NCI-H1048 (cell line): ENCODE measurements at places on chromosomes 2 and 18.

DNA sequence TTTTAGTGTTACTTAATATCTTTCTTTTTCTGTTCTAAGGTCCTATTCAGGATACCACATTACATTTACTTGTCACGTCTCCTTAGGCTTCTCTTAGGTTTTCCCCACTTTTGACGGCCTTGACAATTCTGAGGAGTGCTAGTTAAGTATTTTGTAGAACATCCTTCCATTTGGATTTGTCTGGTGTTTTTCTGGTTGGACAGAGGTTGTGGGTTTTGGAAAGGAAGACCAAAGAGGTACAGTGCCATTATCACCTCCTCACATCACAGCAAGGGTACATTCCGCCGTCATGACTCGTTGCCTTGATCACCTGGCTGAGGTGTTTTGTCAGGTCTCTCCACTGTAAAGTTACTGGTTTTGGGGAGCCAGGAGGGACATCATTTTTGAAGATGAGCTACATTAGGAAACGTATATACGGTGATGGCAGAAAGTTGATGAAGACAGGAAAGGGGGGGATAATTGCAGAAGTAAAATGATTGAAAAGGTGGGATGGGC, 88.4 kb upstream of the TMEM247 start:
- no peak for DNase-seq

GRCh38 chr2:33314541-33314940, 161.9 kb upstream of the RASGRP3 start:
- DNase-seq, result no peak

DNA sequence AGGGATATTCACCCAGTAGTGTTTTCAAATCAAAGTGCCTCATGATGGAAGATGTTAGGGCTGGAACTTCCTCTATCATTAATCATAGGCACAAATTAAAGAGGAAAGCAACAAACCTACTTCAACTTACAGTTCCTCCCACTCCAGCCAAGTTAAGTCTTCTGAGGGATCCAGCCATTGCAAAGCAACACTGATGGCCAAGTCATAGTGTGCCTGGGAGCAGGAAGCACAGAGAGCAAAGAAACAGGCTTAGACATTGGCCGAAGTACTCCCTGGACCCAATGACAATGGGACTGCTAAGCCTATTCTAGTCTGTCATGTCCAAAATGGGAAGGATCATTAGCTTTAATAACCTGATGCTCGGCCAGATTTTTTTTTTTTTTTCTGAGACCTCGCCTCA, 7.0 kb downstream of the C2orf80 start:
- DNase-seq, result no peak

DNA sequence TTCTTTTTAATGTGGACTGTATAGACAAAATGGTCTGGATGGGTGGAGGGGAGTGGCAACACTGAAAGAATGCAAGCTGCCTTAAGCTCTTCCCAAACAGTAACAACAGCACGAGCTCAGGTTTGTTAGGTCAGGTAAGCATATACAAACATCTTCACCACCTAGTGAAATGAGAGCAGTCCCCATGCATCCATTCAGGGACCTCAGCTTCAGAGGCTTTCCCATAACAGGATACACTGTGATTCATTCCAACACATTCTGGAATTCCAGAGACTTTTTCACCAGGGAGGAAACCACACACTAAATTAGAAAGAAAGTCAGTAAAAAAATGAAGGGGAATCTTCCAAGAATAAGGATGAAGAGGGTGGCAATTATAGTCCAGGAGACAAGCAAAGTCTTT, 50.4 kb upstream of the BZW1 start:
- no peak for DNase-seq

DNA sequence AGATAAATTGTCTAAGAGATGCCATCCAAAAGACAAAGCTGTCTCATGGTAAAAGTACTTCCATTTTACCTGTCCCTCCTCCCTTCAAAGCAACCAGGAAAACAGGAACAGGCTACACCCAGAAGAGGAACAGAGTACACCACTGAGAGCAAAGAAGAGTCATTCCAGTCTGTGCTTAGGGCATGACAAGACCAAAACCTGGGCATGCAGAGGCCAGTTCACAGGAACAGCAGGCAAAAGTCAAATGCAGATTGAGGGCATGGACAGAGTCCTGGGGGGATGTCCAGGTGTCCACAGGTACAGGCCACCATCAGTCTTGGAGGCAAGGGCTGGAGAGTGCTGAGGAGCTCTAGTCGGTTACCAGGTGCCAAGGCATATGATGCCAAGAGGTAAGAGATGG, 23.7 kb downstream of the PLEK start:
- no peak for DNase-seq

DNA sequence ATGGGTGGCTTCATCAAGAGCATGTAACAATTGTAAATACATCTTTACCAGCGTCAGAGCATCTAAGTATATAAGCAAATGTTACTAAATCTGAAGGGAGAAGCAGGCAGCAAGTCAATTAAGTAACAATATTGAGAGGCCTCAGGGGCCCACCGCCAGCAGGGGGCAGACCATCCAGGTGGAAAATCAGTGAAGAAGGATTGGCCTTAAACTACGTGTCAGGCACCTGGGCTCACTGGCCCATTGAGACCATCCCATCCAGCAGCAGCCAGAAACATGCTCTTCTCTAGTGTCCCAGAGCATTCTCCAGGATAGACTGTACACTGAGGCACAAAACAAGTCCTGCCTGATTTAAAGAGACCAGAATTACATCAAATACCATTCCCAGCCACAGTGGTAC, 96.2 kb upstream of the SNTG2 start:
- DNase-seq, result no peak

DNA sequence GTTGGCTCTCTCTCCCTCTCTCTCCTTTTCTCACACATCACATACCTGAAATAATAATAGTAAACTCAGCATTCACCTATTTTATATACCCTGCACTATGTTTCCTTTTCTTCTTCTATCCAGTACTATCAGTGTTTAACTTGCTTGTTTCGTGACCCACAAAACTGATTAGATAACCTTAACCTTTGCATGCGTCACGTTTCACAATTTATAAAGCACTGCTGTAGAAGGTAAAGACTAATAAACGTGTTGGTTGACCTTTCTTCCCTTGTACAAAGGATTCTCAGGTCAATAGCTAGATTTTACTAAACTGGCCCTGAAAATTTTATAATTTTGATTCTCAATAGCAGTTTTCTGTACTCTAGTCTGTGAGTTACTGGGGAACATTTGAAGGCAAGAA, 791.7 kb downstream of the DPP10 start:
- DNase-seq, result no peak

GRCh38 chr2:202965810-202966460, 48.7 kb upstream of the NBEAL1 start:
- DNase-seq, result no peak

- no peak for DNase-seq
Measured at GRCh38 chr2:105409717-105410116, 10.9 kb upstream of the FHL2 start.

GRCh38 chr2:157864857-157865430, 11.2 kb downstream of the ACVR1 start:
- DNase-seq, result no peak

- DNase-seq, result no peak
Measured at GRCh38 chr2:28291811-28292440, 100.7 kb upstream of the FOSL2 start.

DNA sequence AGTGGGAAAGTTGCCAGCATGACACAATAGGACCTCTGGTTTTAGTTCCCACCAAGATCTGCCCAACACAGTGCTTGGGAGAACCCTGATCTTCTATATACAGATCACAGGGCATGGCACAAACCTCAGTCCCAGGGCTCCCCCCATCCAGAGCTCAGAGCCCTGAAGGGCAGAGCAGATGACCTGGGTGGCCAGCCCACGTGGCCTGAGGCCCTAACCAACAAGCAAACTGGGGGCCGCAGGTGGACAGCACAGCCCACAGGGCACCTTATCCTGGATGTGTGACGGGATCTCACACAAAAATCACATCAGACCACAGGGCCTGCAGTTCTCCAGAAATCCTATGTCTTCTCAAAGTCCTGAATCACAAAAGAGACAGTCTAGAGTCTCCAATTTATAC, 34.7 kb downstream of the CRACDL start:
- DNase-seq, result no peak

GRCh38 chr2:20326163-20326780, 24.4 kb downstream of the PUM2 start:
- DNase-seq, result no peak

DNA sequence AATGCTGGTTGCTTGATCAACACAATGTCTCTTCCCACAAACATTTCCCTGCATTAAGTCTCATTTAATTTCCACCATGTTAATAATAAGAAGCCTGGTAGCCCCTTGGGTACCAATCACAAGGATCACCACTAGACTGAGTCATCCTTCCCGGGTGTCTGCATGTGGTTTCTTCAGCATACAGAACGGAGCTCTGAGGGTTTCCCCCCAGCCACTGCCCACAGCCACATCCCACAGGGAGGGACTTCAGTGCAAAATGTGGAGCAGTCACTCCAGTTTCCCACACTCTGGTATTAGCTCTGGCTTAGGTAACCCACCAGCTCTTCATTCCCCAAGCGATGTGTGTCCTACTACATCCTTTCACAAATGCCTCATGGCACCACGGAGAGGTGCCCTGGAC, 42.7 kb upstream of the POLE4 start:
- DNase-seq, result no peak

- DNase-seq, result no peak
Measured at GRCh38 chr18:78390348-78390951, 589.2 kb upstream of the SALL3 start.

DNA sequence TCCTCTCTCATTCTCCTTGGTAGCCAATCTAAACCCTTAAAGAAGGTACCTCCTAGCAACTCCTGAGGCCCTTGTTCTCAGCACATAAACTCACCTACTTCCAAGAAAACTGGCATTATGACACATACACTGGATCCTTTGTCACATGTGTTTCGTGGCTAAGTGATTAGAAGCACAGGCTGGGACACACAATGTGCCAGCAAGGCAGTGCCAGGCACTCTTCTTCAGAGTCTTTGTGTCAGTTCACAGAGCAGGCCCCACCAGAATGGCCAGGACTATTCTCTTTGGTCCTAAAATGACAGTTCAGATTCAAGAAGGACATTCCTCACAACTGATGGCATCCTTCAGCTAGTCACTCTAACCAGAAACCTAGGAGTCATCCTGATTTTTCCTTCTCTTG, 40.3 kb downstream of the SMC6 start:
- no peak for DNase-seq

DNA sequence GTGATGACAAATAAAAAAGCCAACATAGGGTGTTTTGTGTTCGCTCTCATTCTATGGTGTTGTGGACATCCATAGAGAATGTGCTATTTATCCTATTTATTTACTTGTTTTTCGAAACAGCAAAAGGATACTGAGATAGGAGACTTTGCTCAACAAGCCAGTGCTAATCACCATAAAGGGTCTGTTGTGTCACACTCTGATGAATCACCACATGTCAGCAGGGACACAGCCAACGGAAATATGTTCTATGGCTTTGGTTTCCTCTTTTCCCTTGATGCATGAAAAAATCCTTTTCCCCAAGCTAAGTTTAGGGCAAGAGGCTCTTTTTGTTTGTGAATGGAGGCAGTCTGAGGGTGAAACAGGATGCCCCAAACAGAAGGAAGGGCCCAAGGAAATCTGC, 154.3 kb downstream of the RNF152 start:
- DNase-seq, result no peak

- no peak for DNase-seq
Measured at GRCh38 chr2:175111200-175111657, 56.8 kb downstream of the ATF2 start.

DNA sequence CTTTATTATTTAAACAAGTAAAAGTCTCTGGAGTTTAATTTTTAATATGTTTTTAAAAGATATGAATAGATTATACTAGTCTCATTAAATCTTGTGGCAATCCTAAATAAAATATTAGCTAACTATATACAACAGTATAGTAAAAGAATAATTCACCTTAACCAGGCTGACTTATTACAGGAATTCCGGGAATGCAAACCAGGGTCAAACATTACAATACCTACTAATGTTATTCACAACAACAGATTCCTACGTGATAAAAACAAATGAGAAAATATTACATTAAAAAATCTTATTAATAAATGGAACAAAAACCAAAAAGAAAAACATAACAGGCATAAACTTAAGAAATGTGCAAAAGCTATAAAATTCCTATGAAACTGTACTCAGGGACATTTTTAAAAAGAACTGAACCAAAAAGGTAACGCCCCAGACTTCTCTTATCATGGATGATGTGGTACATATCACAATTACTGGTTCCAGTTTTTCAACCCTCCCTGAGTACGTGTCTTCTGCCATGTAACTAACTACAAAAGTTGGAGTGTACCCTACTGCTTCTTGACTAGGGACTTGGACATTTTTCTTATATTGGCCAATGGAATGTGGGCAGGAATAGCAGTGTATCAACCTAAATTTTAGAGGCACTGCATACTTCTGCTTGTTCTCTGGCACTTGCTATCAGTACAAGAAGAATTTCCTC, 20.2 kb downstream of the TTC21B start:
- DNase-seq, result no peak

- DNase-seq, result peak; percentile 98
Measured at GRCh38 chr2:231707927-231708772, at the start of gene PTMA. PTMA (plus strand) TSS chr2:231708525; CDS start chr2:231708707, 182 bp downstream.

DNA sequence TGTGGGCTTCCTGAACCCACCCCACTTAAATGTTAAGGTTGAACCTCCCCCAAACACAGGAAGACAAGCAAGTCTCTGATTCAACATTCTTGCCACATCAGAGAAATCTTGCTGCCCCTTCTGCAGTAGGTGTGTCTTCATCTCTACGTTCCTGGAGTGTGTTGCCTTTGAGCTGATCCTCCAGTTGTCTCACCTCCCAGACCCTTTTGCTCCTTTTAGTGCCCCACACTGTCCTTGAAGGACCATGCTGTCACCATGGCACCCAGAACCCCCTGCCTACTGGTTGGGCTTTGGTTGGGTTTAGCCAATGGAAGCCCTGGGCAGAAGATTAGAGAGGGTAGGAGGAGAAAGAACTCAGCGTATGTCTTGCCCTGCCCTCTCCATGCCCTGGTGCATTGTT, 10.7 kb downstream of the CAB39 start:
- DNase-seq, result no peak

DNA sequence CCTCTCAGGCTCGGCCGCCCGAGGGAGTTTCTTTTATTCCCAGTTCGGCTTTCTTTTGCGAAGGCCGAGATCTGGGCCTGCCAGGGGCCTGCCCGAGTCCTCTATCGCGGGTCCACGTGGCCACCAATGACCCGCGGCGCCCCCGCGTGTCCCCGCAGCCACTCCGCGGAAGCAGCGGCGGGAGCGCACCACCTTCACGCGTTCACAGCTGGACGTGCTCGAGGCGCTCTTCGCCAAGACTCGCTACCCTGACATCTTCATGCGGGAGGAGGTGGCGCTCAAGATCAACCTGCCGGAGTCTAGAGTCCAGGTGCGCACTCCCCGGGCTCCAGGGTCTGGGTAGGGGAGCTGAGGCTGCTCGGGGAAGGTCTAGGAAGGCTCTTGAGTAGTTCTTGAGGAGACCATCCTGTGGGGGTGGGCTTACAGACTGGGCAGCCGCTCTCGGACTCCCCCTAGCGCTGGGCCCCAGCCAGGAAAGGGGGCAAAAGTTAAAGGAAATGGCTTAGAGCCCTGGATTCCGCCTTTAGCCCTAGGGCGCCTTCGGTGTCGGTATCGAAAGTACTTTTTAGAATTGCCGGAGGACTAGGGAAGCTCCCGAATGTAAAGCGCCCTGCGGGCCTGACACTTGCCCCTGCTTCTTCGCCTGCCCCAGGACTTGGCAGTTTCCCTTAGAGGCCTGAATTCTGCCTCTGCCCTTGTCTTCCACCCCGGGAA, 3.4 kb downstream of the OTX1 start:
- no peak for DNase-seq

- no peak for DNase-seq
Measured at GRCh38 chr2:74186038-74186437, 7.4 kb upstream of the MOB1A start.

- no peak for DNase-seq
Measured at GRCh38 chr2:174342686-174343342, 8.1 kb downstream of the SP9 start.

GRCh38 chr2:207937823-207938222, 87.5 kb downstream of the PLEKHM3 start:
- no peak for DNase-seq
